MCF 10A (cell line): ENCODE measurements at places on chromosomes 3 and 15.

DNA sequence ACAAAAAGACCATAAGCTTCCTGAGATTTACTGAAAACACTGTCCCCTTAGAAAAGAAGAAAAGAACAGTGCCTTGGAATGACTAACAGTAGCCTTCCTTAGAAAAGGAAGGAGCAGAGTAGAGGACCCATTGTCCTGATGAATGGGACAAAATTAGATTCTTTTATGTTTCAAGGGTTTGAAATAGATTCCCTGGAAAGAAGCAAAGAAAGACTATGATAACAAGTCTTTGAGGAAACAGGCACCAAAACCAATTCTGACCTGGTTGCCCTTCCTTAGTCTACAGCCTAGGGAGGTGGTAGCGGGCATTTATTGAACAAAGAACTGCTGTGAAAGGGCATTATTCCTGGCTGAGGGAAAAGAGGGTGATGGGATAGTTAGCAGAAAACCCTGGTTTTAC, 1024.8 kb downstream of the TBL1XR1 start:
- DNase-seq, result no peak

- no peak for DNase-seq
Measured at GRCh38 chr3:54536450-54536849, 391.4 kb downstream of the LRTM1 start.

DNA sequence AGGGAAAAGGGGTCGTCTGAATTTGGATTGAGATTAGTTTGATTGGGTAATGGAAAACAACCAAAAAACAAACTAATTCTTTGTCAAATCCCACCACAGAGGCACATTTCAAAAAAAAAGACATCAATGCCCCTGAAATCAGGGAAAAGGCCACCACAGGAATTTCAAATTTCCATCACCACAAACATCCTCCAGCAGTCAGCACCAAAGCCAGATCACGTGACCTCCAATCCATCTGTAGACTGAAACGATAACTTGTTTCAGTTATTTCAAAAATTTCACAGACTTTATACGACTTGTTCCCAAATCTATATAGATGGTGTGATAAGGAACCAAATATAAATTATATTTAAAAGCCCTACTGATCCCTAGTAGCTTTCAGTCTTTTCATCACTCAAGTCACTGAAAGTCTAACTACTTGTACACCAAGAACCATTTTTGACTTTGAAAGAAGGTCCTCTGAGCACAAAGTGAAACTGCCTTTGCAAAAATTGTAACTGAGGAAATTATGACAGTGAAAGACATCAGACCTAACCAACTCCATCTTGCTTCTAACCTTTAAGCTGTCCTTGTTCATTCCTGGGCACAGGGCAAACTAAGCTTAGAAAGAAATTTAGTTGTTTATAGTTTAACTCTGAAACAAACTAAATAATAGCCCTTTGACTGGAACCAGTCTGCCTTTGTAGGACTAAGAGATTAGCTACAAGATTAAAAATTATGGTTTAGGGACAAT, 48.1 kb upstream of the PLCL2 start:
- no peak for DNase-seq

DNA sequence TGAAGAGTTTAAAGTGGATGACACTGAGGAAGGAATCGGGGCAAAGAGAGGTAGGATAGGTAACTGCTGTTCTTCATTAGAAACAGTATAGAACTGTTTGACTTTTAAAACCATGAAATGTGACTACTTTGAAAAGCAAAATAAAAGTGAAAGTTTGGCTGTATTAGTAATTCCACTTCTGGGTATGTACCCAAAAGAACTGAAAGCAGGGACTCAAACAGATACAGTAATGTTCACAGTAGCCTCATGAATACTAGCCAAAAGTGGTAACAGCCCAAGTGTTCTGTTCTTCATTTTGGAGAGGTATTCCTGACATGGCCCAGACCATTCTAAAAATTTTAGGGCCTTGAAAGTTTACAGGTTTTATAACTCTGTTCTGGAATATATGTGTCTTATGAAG, 1055.4 kb downstream of the TBL1XR1 start:
- no peak for DNase-seq

DNA sequence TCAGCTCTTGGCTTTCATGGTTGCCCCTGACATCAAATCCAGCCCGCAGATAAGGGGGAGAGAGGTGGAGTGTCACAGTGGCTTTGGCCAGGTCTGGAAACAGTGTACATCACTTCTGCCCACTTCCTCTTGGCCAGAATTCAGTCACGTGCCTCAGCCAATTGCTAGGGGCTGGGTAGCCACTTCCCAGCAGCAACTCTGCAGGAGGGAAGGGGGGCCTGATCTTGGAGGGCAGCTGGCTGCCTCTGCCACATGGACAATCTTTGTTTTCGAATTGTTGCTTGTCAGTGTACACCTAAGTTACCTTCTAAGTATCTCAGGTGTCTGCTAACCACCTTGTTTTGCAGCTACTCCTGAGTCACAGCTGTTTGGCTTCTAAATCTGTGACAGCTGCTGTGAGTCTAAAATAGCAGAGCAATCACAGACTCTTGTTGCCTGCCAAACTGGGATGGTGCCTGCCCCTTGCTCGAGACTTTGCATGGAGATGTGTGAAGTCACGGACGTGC, 41.0 kb upstream of the LIMD1 start:
- DNase-seq, result no peak

DNA sequence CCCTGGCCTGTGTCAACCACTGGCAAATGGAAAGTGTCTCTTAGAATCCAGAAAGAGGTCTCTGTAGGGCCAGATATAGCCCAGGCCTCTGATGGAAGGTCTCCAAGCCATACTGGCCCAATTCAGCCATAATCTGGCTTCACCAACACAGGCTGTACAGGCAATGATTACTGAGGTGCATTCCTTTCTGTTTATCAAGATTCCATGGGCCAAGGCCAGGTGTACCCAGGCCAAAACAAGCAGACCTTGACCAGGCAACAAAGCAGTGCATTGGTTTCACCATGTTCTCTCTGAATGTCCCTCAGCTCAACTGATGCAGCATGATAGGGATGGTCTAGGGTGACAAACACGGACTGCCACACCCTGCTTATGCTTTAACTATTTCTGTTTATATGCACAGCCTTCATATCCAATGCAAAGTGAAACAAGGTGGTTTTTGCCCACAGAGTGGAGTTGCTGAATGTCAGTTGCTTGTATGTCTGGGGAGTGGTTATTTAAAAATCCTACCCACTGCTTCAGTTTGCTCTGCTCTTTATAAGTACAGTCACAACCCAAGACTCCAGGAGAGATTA, 25.2 kb downstream of the CCNL1 start:
- no peak for DNase-seq

GRCh38 chr3:55735976-55736375, 248.9 kb upstream of the WNT5A start:
- peak; percentile 7 for DNase-seq

DNA sequence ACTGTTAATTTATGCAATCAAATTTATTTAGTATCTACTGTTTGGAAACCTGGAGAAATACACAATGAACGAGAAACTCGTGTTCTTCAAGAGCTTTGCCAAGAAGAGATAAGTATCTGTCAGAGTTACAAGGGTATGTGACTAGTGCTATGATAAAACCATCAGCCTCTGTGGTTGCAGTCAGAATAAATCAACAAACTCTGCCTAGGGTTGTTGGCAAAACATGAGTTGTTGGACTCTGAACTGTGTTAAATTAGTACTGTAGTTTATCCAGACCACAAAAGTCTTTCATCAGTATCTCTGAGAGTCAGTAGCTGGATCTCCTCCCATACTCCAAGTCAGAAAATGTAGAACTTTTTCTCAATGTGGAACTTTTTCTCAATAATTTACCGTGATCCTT, 918.4 kb downstream of the NAALADL2 start:
- DNase-seq, result no peak

DNA sequence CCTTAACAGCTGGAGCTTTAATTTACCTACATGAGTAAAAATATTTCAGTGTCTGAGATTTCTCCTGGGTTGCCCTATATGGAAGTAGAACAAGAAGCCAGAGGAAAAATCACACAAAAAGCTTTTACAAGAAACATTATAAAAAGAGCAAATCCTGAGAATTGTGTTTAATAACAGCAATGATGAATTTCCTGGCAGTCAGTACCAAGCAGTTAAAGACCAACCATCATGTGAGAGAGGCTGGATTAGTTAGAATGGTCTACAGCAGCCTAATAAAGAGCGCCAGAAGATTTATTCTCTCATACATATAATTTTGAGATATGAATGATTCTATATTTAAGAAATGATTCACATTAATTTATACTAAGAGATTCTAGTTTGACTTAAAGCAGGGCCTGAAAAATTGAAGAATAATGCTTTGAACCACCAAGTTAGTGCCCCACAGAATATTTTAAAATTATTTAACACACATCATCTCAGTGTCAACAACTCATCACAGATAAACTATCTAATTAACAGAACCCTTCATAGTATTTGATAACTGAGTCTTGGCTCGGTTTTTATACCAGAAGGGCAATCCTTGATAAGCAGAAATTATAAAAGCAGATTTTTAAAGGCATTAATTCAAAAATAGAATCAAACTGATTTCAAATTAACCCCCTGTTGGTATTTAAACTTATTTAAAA, 59.9 kb upstream of the DPH6 start:
- DNase-seq, result no peak

DNA sequence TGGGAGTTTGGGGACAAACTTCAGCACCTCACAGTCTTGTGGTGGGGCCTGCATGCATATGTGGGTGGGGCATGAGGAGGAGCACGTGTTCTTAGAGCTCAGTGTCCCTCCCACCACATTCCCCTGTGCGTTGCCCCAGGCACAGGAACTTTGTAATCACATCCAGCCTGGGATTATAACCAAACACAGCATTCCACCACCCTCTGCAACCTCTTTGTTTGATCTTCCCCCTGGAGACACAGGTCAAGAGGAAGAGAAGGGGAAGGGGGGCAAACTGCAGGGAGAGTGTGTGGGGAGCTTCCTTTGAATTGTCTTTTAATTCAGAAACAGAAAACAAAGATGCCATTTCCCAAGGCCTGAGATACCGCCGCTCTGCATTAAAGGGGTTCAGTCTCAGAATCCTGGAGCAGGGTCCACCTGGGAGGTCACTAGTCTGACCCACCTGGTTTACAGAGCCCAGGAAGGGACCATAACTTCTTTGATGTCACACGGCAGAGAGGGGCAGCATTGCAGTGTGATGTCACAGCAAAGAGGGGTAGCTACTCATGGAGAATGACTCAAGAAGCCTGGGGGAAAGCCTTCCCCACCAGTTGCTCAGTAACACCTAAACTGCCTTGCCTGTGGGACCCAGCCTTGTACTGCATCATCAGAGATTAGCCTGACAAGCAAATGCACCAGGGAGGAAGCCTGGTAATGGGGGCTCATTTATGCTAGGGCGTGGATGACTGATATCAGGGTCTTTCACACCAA, 106.3 kb upstream of the RNU6-1 start:
- DNase-seq, result peak; percentile 87
